RPMI7951 (cell line): ENCODE measurements at places on chromosomes 5 and 9.

- DNase-seq = peak; percentile 90
Measured at GRCh38 chr5:56211298-56211865, 21.7 kb downstream of the ANKRD55 start.

DNA sequence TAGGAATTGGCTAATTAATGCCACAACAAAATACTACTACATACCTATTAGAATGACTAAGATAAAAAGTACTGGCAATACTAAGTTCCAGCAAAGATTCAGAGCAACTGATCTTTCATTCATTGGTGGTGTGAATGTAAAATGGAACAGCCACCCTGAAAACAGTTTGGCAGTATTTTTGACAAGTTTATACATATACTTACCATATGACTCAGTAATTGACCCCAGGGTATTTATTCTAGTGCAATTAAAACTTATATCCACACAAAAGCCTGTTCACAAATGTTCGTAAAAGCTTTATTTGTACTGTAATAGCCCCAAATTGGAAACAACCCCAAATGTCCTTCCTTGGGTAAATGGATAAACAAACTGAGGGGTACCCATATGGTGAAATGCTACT is 270.8 kb upstream of the ACTBL2 start:
- DNase-seq = peak; percentile 48

DNA sequence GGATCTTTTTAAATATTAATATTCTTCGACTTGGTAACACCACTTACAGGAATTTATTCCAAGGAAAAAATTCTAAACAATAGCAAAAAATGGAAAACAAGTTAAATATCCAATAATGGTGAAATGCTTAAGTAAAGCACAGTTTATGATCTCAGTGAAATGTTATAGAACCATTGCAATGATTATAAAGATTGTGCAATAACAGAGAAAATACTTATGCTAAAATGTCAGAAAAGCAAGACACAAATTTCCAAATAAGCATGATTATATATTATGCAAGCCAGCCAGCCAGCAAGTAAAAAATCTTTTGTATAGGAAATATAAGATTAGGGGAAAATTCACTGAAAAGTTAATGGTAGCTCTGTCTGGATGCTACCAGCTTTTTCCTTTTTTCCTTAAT is 102.7 kb upstream of the EFNA5 start:
- DNase-seq = no peak

DNA sequence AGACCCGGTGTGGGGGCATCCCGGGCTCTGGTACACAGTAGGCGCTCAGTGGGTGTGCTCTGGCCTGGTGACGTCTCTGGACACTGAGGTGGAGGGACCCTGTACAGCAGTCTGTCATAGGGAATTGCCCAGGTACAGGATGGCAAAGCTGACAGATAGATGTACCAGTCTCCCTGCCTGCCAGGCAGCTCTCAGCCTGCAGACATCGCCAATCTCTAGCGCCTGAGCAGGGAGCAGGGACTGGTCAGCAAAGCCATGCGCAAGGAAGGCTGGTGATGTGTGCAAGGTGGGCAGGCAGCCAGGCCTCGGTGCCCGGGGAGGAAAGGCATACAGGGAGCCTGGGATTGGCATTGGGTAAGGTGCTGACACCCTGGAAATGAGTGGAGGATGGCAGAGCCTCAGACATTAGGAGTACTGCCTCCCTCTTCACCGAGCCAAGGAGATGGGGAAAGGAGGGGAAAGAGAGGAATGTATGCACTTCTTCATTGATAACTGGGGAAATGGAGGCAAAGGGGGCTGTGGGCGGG is 33.9 kb upstream of the BRD3 start:
- DNase-seq = no peak

GRCh38 chr5:1323803-1324173 is 21.1 kb downstream of the CLPTM1L start:
- DNase-seq = no peak

DNA sequence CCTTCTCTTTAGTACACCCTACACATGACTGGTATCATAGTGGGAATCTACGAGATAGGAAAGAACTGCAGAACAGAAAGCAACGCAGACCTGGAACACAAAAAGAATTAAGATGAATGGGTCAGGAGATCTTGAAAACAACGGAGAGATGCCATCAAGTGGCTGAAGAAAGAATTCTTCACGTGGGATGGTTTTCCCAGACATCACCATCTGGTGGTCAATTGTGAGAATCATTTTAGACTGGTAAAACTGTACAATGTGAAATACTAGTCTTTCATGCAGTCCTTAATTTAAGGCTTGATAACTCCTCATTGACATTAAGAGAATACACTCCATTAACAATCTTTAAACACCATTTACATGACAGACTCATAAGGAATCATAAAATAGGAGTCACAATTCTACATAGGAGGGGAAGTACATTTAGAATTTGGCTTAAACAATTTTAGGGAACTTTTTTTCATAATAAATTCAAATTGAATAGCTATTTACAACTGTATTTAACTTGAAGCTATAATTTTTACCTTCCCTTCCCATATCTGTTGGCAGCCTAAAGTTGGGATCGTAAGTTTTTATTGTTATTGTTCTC is 128.4 kb upstream of the TRPM3 start:
- peak; percentile 45 for DNase-seq

GRCh38 chr9:134438195-134438788 is 112.0 kb downstream of the RXRA start:
- DNase-seq = no peak

GRCh38 chr9:131478421-131478868 is 24.3 kb upstream of the POMT1 start:
- peak; percentile 5 for DNase-seq

DNA sequence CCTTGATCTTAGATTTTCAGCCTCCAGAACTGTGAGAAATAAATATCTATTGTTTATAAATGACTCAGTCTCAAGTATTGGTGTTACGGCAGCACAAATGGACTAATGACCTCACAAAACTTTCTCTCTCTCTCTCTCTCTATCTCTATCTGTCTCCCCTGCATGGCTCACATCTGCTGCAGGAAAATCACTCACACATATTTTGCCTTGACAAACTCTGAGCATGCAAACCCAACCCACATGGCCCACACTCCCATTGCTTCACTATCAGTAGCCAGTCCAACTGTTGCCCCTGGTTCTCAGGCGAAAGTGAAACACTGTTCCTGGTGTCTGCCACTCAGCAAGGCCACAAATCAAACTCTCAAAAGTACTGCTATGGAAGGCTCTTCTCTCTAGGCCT is 66.4 kb upstream of the PIK3R1 start:
- DNase-seq = peak; percentile 43

GRCh38 chr9:101269591-101270283 is 115.1 kb downstream of the BAAT start:
- DNase-seq = no peak

DNA sequence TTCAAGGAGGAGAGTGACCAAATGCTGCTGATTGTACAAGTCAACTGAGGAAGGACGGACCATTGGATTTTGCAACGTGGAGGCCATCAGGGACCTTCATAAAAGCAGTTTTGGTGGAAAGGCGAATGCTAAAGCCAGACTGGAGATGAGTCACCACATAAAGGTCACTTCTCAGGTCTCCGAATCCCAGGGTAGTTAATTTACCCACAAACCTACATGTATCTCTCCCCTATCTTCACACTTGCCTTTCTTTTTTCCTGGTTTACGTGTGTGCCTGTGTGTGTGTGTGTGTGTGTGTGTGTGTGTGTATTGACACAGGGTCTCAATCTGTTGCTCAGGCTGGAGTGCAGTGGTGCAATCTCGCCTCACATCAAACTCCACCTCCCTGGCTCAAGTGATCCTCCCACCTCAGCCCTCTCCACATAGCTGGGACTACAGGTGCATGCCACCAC is 4.6 kb upstream of the CTNNA1 start:
- peak; percentile 62 for DNase-seq

GRCh38 chr5:128101676-128102075 is 18.1 kb downstream of the SLC12A2 start:
- no peak for DNase-seq

- DNase-seq = no peak
Measured at GRCh38 chr5:88143693-88144218, 124.9 kb downstream of the TMEM161B start.

GRCh38 chr5:109612278-109612905 is 77.3 kb upstream of the MAN2A1 start:
- no peak for DNase-seq

DNA sequence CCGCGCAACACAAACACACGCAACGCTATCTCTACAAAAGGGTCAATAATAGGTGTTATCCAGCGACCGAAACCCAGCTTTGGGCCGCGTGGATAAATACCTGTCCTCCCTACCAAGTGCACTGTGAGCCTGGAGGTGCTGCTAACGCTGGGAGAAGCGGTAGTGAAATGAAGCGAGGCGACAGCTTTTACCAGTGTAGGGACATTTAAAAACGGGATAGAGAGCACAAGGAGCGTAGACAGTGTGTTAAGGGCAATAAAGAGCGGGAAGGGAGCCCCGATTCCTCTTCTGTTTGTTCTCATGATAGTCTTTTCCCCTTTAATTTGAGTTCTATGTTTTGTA is 421 bp upstream of the DEPDC1B start:
- no peak for DNase-seq

GRCh38 chr9:97889941-97890887 is 32.1 kb downstream of the TRMO start:
- peak; percentile 29 for DNase-seq

DNA sequence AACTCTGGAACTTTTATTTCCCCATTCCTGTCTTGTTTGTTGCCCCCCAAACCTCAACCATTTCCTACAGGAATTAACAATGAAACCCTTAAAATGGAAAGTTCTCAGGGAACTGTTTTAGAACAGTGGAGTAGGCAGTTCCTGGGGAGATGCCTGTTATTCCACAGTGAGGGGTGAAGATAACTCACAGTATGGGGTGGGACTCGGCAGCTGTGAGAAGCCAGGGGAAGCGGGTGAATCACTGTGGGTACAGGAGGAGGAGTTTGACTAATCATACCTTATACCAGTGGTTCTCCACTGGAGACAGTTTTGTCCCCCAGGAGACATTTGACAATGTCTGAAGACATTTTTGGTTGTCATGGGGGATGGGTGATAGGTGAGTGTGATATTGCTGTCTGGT is 36.9 kb upstream of the GLRA1 start:
- DNase-seq = no peak

DNA sequence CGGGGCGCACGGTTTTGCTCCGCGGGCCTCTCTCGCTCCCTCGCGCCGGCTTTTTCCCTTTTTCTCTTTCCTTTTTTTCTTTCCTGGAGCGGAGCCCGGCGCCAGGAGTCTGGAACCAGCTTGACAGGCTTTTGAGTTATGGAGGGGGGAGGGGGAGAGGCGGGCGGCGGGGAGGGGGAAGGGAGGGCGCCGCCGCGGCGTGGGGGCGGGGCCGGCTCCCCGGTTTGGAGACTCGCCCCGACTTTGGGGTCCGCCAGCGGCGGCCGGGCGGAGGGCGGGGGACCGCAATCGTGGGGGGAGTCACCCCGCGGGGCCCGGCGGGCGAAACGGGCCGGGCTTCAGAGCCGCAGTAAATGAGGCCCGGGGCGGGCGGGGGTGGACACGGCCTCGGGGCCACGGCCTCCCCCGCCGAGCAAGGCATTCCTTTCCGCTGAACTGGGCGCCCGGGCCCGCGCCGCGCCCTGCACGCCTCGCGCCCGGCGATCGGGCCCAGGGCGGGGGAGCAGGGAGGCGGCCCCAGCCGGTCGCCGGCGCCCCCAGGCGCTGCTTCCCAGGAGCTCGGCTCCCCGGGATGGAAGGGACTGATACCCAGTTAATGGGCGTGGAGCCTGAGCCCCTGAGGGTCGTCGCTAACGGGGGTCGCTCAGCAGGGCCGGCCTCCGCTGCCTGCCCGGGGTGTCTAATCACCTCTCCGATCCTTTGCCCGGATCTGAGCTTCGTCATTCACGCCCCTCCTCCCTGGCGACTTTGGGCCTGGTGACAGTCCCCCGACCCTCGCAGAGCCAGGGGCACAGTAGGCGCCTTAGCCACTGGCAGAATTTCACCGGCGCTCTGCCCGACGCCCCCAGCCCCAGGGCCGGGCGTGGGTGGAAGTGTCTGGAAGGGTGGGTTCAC is 138.1 kb downstream of the C9orf50 start:
- DNase-seq = peak; percentile 86

- no peak for DNase-seq
Measured at GRCh38 chr5:158483281-158483860, 616.3 kb downstream of the EBF1 start.

DNA sequence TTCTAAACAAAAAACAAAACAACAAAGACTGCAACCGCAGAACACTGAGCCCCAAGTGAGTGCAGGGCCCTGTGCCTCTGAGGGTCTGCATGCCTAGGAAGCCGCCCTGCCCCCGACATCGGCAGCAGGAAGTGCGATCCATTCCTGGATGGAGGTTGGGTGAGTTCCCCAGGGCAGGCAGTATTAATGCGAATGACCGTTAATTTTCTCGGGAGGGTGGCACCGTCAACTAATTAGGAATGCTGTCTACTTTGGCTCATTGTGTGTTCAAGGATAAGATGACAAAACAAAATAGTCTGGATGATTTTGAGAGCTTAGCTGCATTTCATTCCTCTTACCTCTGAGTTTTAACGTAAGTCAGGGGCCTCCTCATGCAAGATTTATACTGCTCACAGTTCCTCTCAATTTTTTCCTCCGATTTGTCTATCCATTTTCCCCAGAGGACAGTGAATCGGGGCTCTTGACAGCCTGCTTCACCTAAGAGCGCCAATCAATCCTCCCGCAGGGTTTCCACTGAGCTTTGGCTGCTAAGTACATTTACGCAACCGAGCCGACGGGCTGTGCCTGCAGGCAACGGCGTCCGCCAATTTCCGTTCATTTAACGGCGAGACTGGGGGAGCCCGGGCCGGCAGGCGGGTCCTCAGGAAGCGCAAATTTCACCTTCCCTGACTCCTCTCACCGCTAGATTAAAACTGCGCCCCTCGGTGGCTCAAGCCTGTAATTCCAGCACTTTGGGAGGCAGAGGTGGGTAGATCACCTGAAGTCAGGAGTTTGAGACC is 2.9 kb upstream of the NXNL2 start:
- peak; percentile 78 for DNase-seq

GRCh38 chr9:2717385-2717784 is at the start of gene KCNV2:
KCNV2 (plus strand) TSS chr9:2717510; CDS start chr9:2717740, 230 bp downstream.
- DNase-seq = no peak

GRCh38 chr5:14382640-14383039 is 199.0 kb upstream of the OTULINL start:
- DNase-seq = no peak

DNA sequence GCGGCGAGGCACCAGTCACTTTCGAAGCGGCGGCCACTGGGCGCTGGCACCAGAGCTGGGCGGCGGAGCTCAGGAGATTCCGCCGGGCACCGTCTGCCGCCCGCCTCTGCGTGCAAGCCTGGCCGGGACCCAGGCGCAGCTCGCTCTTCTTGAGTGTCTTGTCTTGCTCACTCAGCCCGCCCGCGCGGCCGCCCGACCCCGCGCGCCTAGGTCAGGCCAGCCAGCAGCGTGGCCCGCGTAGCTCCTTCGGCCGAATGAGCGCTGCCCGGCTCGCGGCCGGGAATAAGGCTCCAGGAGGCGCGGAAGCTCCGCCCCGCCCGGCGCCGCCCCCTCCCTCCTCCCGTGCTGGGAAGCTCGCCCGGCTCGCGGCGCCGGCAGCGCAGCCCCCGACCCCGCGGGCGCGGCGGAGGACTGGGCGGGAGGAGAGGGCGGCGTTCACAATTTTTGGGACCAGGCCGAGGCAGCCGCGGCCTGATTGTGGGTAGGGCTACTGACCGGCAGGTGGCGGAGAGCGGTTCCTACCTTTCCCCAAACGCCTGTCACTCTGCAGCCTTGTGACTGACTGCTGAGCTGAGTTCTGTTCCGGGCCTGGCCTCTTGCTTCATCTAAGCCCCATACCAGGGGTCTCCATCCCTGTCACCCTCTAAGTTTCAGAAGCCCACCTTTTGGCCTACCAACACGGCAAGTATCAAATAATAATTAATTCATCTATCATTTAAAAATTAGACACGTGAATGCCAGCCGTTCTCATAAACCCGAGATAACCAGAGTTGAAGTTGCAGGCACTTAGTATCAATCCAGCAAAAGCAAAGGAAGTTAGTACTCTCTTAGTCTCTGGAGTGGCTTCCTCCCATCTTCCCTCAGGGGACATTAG is at the start of gene HBEGF:
Gene HBEGF, minus strand, starts transcription at position 256 of the 874 bp plus-strand sequence. CDS start 275 bp downstream, outside the sequence.
- peak; percentile 60 for DNase-seq
